ENCODE measurements at places on chromosomes 6 and 20.

- DNase-seq = no peak
Observed at GRCh38 chr6:74597840-74598239, 608.0 kb downstream of the COL12A1 start.

- no peak for DNase-seq
Observed at GRCh38 chr20:19662637-19662995, 95.4 kb upstream of the RIN2 start.

DNA sequence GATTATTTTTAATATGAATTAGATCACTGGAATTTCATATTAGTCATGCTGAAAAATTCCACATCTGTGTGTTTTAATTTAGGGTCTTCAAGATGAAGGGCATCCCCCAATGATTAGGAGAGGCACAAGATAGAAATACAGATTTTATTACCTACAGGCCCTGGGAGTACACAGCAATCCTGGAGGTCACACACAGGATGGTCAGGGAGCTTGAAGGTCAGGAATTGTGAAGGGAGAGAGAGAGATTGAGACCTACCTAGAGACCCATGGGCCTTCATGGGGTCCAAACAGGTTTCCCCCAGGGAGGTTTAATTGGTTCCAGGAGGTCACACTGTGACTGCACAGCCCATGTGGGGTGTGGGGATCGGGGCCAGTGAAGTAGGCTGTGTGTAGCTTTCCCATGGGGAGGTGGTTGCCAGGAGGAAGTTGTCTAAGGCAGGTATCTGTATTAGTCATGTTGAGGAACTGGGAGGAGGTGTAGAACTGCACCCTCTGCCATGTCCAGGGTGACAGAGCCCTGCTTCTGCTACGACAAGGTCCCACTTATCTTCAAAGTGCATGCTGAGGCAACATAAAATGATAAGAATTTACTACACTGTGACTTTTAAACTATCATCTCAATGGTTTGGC lies 18.3 kb downstream of the SNX9 start:
- DNase-seq = no peak

DNA sequence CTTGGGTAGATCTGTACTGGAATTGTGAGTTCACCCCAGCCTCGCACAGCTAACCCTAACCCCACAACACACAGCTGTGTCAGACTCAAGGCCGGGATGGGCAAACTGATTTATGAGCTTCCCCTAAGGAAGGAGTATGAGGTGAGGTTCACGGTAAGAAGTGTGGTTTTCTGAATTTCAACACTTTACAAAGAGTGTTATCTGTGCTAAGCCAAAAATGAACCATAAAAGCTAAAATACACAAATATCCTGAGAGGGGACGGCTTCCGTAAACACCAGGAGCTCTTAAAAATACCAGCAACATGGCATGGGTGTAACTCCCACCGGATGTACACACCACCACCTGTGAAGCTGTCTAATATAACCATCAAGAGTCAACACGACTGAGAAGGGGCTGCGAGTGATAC lies 101.2 kb downstream of the ATP9A start:
- DNase-seq = no peak

DNA sequence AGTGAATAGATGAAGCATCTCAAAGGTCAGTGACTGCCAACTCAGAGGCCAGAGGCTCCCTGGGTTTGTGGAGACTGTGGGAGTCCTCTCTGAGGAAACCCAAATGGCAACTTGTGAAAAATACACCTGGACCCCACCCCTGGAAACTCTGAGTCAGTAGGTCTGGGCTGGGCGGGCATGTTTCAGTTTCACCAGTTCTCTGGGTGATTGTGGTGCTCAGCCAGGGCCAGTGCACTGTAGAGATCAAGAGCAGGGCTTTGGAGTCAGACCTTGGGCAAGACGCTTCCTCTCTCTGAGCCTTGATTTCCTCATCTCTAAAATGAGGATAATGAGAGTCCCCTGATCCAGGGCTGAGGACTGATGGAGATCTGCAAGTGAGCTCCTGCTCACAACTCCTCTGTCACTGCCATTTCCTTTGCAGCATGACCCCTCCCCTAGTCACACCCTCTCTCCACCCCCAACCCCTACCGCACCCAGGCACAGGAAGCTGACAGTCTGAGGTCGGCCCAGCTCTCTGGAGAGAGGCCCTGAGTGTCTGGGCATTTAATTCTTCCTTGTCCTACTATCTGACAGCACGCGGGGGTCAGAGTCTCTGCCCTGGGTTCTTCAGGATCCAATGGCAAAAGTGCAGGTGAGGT lies 5.1 kb downstream of the DEF6 start:
- peak; percentile 71 for DNase-seq

DNA sequence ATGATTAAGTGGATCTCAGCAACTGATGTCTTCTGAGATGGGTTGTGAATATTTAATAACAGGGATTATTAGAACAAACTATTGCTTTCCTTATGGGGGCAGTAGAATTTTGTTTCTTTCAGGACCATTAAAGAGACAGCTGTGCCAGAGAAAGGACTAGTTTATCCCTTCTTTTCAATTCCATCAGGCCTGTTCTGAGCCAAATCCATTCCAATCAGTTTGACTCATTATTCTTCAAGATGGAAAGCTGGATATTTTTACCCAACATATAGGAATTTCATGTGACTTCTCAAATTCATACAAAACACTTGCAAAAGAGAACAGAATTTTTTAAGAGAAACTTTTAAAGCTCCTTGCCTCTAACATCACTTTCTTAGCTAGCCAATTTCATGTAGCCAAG lies 722.0 kb upstream of the FLRT3 start:
- DNase-seq = no peak

- DNase-seq = no peak
Observed at GRCh38 chr6:9204171-9204570, 768.8 kb upstream of the SLC35B3 start.

- no peak for DNase-seq
Observed at GRCh38 chr20:61891916-61892649, 173.6 kb downstream of the TAF4 start.

DNA sequence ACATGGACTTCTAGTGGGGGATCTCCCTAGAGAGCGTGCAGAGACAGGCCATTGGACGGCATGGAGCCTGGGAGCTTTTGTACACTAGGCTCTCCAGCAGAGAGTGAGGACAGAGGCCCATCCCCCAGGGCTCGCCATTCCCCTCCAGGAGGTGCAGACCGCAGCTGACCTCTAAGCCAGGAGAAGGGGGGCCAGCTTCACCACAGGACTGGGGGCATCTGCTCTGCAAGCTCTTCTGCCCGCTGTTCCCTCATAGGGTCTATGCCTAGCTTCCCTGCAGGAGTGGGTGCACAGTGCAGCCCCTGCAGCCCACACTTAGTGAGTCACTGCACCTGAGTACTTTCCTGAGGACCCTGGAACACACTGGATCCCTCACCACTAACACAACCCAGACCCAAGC lies 94.4 kb downstream of the FHL5 start:
- no peak for DNase-seq

DNA sequence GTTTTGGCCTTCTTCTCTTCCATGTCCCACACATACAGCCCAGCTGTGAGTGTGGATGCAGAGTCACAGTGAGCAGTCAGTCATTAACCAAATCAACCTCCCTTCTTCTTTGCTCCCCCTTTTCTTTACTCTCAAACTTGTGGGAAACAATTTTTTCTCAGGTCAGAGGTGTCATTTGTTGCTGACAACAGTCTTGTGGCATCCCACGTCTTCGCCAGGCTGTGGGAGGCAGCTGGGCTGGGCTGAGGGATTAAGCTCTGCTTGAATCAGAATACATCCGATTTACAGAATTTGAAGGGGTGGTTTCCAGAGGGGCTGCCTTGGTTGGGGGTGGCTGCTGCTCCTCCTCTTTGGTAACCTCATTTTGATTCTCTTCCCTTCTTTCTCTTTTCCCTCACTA lies 40.5 kb downstream of the SCGN start:
- DNase-seq = no peak

- no peak for DNase-seq
Observed at GRCh38 chr6:38725414-38726183, 10.5 kb downstream of the DNAH8 start.

DNA sequence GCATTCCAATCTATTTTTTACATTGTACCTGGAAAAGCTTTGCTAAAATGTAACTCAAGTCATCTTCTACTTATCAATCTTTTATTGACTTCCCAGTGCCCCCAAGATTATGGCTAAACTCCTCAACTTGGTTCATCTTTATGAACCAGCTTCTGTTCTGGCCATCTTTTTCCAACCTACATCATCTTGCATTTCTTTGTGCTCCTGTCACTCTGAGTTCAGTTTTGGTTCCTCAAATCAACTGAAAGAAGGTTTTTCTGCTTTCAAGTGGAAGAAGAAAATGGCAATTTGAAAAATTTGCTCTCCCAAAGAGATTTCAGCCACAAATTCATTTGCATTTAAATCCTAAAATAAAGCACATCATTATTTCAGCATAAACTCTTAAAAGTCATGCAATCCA lies 41.8 kb downstream of the GPX5 start:
- DNase-seq = no peak

DNA sequence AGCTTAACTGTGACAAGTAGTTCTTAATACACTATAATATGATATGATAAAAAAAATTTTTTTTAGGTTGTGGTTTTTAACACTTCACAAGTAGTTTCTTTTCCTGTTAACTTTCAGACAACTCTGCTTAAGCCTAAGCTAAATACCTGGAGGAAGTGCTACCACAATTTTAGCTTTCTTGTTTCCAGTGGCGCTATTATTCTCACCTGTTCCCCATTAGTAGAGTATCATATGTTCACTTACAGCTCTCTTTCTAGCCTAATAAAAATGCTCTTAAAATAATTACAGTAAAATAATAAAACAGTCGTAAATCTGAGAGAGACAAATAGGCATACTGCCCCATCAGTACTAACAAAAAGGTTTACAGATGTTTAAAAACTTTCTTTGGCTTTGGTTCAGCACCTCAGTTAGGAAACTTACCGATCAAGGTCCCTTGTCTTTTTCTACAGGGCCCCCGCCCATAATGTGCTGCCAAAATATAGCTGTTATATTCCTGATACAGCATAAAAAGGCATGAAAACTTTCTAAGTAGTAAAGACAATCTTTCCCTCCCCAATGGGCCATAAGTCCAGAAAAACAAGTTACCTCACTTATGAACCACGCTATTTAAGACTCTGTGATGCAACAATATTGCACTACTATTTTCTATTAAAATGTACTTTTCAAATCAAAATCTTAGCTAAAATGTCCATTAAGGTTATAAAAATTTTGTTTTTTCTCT lies 57.9 kb downstream of the SESN1 start:
- DNase-seq = no peak

DNA sequence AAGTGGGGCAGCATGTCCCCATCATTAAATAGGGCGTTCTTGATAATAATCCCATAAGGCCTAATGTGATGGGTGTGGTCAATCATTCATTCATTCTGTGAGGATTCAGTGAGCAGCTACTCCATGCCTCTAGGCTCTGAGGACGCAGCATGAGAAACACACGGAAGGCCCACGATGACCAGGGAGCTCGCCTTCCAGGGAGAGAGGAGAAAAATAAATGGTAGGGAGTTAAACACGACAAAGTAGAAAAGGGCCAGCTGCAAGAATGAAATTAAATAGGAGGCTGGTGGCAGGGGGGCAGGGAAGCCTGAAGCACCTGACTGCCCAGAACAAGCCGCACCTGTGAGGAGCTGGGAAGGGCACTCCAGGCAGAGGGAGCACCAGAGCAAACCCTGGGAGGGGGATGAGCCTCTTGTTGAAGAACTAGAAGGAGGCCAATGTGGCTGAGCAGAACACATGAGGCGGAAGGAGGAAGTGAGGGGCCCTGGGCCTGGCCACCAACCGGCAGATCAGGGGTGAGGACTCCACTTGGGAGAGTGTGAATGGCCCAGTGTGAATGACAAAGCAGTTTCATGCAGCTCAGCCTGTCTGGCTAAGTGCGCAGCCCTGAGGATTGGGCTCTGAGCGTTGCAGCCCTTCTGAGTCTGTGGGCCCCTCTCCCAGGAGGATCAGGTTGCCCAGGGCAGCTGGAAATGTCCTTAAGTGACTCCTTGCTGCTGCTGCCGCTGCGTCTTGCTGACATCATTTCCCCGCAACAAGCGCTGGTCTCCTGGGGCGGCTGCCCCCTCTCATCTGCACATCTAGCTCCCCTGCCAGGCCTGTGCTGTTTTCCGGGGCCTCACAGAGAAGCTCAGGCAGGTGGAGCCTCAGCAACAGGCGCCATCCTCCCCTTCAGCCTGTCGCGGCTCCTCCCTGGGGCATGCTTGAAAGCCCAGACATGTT lies 99.9 kb downstream of the CDH26 start:
- DNase-seq = no peak

- DNase-seq = no peak
Observed at GRCh38 chr20:51758978-51759544, 9.1 kb downstream of the ATP9A start.

DNA sequence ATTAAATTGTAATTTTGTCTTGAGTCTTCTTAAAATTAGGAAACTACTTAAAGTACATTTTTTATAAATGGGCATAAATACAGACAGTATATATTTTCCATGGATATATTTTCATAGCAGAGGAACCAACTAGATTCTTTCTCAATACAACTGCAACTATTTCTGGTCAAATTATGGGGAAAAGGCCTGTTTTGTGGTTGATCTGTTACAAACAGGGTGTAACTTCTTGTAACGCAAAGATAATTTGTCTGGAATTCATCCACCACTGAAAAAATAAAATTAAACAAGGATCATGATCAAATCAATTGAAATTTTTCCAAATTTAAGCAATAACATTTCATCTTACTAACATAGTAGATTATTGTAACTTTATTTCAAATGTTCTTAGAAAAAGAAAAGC lies 67.2 kb upstream of the RNF146 start:
- no peak for DNase-seq

GRCh38 chr6:84447651-84448050 lies 220.2 kb upstream of the CEP162 start:
- no peak for DNase-seq

DNA sequence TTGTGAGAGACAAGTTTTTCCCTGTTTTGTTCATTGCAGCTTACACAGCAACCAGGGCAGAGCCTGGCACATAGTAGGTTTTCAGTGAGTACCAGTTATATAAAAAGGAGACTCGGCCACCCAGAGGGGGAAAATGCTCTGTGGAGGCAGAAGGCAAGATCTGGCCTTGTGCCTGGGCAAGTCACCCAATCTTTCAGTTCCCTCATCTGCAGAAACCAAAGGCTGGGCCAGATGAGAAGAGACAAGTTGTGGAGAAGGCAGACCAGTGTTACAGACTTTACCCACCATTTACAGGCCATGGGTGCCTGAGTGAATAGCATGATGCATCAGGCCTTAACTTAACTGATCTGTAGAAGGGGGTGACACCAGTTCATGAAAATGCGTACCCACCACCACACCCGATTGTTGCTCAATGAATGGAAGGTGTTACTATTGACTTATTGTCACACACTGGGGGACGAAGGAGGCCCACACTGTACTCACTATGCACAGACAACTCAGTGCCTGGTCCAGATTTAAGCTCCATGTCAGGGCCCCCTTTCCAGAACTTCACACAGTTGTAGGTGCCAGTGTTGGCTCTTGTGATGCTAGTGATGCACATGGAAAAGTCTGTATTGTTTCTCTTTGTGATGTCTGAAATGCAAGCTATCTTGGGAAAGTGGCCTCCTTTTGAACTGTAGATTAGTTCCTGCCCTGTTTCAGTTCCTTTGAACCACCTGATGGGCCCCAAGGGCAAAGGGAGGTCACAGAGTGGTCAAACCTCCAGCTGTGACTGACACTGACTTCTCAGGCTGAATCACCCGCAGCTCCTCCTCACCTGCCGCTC lies 64.3 kb upstream of the SIRPG start:
- no peak for DNase-seq

Data from activated CD4-positive, CD25-positive, alpha-beta regulatory T cell treated with anti-CD3 and anti-CD28 coated beads, Interleukin-2, amount 50 U/mL, for 16 hours (primary cell).